ENCODE measurements at places on chromosomes 3 and 15. TPM values are rescaled to one million over a fixed set of nuclear protein-coding genes. Genes with fewer than 3 reads are reported as not detected.

The SKOR1 gene
- total RNA-seq, result 1.1 TPM

The NR1I2 gene
- not detected for total RNA-seq

The CHAC1 gene
- total RNA-seq, result 6.0 TPM

The PDE12 gene
- total RNA-seq, result 25.2 TPM

The IMPG2 gene
- 0.32 TPM for total RNA-seq

The CLDN16 gene
- total RNA-seq, result not detected

The GATA2 gene
- total RNA-seq, result 4.2 TPM

The PLCH1 gene
- 0.28 TPM for total RNA-seq

The COL6A5 gene
- total RNA-seq, result not detected

The AMT gene
- total RNA-seq, result 1.6 TPM

The ZNF774 gene
- total RNA-seq, result 0.36 TPM

The CRYBG3 gene
- total RNA-seq, result 49.0 TPM

The SSUH2 gene
- total RNA-seq, result not detected

The MCF2L2 gene
- total RNA-seq, result 0.47 TPM

The CKMT1A gene
- total RNA-seq, result 1.1 TPM

The P2RY14 gene
- 5.8 TPM for total RNA-seq

The ALDH1A2 gene
- total RNA-seq, result 172 TPM

The GOLGA8J gene
- total RNA-seq, result not detected

The ARRDC4 gene
- total RNA-seq, result 20.9 TPM

The CLDN18 gene
- total RNA-seq, result not detected

The ATP13A4 gene
- total RNA-seq, result 0.28 TPM

The CCDC39 gene
- total RNA-seq, result 0.38 TPM

The RHCG gene
- total RNA-seq, result not detected

The TRPM1 gene
- total RNA-seq, result not detected

The CYP11A1 gene
- total RNA-seq, result 1.3 TPM

The IL12A gene
- 2.8 TPM for total RNA-seq

Data from omental fat pad (tissue), 4 donors.